K562 (cell line): ENCODE measurements at places on chromosomes 13 and 19. TPM values are rescaled to one million over a fixed set of nuclear protein-coding genes. Genes with fewer than 3 reads are reported as not detected.

- H3K4me1 ChIP-seq = no peaks in the 10 kb centered on the region
- DNase-seq = no peak
- no peaks in the 10 kb centered on the region for H3K27me3 ChIP-seq
- no peaks in the 10 kb centered on the region for H3K36me3 ChIP-seq
- H3K4me3 ChIP-seq = no peak overlapping the region
These were observed 277.5 kb downstream of the NHLRC3 start for GRCh38 chr13:39315796-39316195.

- H3K4me3 ChIP-seq = peak overlapping the region; percentile 90
- no peaks in the 10 kb centered on the region for H3K27me3 ChIP-seq
- H3K27ac ChIP-seq = peak overlapping the region; percentile 50
- H3K36me3 ChIP-seq = peaks cover 6% of the 10 kb centered on the region; the same call in 2 of the 3 replicates
These were observed 1.3 kb downstream of the ATP7B start for GRCh38 chr13:52009946-52010345.

NBEA gene
- 0.94 TPM in 1 of 2 replicates, not detected in the other for polyA plus RNA-seq

SLITRK6 gene
- polyA plus RNA-seq = 0.01 TPM in 1 of 2 replicates, not detected in the other

CDX2 gene
- polyA plus RNA-seq = not detected in 2 replicates

POU4F1 gene
- polyA plus RNA-seq = 2.3 and 2.7 TPM in 2 replicates
